ENCODE measurements at places on chromosomes 16 and 17.
A peak's percentile ranks its signal among the peaks of the same experiment; 100 is the strongest.

- no peak for DNase-seq
These were observed 14.1 kb upstream of the LCMT1 start for GRCh38 chr16:25097276-25097975.

GRCh38 chr16:1010815-1011214, 29.2 kb downstream of the SOX8 start:
- no peak for DNase-seq

- DNase-seq: no peak
These were observed 11.7 kb upstream of the SEC14L1 start for GRCh38 chr17:77128896-77129567.

- peak; percentile 90 for DNase-seq
These were observed 5.3 kb upstream of the WIPI1 start for GRCh38 chr17:68462381-68463210.

DNA sequence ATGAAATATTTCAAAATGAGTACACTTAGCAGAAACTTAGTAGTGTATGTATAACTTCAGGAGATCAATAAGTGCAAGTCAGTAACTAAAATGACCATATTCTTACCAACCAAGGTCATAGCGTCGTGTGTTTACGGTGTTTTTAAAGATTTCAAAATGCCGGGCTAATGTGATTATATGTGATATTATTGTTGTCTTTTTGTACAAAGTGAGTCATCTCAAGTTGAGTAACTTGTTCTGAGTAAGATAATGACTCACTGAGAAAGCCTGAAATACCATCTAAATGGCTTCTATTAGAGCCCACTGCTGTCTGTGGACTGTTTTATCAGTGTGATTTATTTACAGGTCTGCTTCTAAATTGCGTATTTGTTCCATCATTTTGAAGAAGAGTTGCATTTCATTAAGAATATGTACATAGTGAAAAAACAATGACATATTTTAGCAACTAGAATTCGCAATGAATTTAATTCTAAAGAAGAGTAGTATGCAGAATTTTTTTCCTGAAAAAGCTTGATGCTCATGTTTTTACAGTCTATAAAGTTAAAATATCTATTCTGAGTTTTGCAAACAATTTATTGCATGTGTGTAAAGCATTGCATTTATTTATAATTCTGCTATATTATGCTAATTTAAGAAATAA, 12.7 kb downstream of the KRT12 start:
- peak; percentile 6 for DNase-seq

GRCh38 chr17:50397919-50398285, 579 bp upstream of the LRRC59 start:
- no peak for DNase-seq

Data from activated CD4-positive, alpha-beta T cell treated with anti-CD3 and anti-CD28 coated beads, Interleukin-2, Interleukin-6, amounts not matched to agents 100 ng/mL and 50 ng/mL, durations not matched to agents 16 hours and 8 hours (primary cell).